Stimulated activated CD4-positive, alpha-beta T cell treated with anti-CD3 and anti-CD28 coated beads, Interleukin-2, amount 100 ng/mL, for 48 hours (primary cell): ENCODE measurements at places on chromosomes 6 and 20.

GRCh38 chr6:169935861-169936260 lies 184.4 kb downstream of the ERMARD start:
- no peak for DNase-seq

GRCh38 chr6:159427771-159428170 lies 258.6 kb downstream of the FNDC1 start:
- DNase-seq: no peak

GRCh38 chr6:32406857-32407256 lies at the start of gene BTNL2:
Gene BTNL2, minus strand, starts transcription at chr6:32407181. Its CDS starts 58 bp downstream, at chr6:32407123.
- no peak for DNase-seq

DNA sequence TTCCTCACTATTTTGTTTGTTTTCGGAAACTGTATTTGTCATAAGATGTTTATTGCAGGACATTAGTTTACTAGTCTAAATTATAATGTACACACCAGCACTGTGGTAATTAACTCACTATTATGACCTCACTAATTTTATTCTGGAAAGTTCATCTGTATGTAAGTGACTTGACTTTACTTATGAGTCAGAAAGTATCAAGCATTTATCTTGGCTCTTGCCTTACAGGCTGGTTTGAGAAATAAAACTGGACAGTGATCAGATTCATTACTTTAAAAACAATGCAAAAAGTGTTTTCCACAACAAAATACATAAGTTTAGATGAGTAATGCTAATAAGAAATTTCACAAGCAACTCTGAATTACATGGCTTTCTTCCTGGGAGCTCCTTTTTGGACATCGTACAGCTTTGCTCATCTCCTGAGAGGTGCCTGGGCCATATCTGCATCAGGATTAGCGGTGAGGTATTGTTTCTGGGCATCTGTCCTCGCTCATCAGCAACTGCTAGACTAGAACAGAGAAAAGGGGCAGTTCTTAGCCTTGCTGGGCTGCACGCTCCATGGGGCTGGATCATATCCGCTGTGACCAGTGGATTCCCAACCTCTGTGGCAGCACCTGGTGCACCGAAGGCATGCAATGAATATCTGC lies 179.8 kb downstream of the SOD2 start:
- DNase-seq: no peak

GRCh38 chr6:25366903-25367545 lies 87.8 kb downstream of the CARMIL1 start:
- DNase-seq: no peak

DNA sequence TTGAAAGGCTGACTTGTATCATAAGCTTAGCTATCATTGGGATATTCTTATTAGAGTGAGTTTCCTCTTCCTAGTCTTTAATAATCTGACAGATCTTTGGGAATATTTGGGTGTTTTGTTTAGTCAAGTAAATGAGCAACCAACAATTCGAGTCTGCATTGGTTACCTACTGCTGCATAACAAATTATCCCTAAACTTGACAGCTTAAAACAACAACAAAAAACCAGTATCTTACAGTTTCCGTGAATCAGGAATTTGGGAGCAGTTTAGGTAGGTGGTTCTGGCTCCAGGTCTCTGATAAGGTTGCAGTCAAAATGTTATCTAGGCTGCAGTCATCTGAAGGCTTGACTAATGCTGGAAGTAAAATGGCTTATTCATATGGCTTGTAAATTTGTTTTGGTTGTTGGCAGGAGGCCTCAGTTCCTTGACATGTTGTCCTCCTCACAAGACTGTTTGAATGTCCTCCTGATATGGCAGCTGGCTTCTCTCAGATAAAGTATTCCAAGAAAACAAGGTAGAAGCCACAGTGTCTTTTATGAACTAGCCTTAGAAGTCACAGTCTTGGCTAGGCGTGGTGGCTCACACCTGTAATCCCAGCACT lies 7.2 kb downstream of the GTF3C6 start:
- DNase-seq: no peak

- no peak for DNase-seq
Measured at GRCh38 chr6:142907544-142907943, 37.4 kb downstream of the HIVEP2 start.

DNA sequence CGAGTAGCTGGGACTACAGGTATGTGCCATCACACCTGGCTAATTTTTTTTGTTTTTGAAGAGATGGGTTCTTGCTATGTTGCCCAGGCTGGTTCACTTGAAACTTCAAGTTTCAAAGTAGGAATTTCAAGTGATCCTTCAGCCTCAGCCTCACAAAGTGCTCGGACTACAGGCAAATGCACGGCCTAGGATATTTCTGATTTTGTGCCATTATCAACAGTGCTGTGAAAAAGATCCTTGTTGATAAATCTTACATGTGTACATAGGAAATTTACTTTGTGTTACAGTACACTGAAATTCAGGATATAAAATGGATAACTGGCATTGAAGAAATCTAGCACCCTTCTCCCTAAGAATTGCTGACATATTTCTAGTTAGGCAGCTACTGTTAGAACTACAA lies 184.6 kb upstream of the PRDM1 start:
- no peak for DNase-seq

GRCh38 chr6:140744659-140745320 lies 1370.3 kb upstream of the CITED2 start:
- DNase-seq: no peak

DNA sequence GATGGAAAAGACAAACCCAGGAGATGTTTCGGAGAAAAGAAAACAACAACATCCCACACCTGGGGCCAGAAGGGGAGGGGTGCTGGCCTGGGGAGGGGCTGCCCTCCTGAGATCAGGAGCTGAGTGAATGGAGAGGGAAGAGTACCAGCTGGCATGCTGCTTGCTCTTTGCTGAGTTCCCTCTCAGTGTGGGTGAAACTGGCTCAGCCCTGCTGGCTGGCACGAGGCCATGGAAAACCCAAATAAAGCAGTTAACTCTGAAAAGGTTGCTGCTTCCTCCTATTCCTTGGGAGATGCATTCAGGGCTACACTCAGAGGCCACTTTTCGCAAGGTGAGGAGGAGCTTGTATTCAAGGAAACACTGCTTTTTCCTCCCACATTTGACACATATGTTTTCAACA lies 8.0 kb upstream of the KCNK16 start:
- DNase-seq: no peak

- DNase-seq: peak; percentile 53
Measured at GRCh38 chr20:4038047-4038459, 22.7 kb upstream of the RNF24 start.

DNA sequence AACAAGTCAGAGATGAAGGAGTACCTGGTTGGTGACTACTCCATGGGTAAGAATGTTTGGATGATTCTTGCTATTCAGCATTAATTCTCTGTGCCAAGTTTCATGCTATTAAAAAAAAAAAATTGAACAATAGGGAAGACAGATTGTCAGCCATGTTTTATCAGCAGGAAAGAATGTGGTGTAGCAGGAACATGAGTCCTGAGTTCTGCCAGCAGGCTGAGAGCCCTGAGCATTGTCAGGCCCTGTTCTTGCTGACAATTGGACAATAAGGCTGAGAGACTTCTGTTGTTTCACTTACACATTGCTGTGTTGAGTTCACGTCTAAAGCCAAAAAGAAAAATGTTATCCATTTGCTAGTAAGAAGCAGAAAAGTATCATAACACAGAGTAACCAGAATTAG lies 70.4 kb upstream of the SMIM28 start:
- no peak for DNase-seq

GRCh38 chr6:30047220-30047619 lies 13.8 kb upstream of the POLR1H start:
- DNase-seq: no peak

DNA sequence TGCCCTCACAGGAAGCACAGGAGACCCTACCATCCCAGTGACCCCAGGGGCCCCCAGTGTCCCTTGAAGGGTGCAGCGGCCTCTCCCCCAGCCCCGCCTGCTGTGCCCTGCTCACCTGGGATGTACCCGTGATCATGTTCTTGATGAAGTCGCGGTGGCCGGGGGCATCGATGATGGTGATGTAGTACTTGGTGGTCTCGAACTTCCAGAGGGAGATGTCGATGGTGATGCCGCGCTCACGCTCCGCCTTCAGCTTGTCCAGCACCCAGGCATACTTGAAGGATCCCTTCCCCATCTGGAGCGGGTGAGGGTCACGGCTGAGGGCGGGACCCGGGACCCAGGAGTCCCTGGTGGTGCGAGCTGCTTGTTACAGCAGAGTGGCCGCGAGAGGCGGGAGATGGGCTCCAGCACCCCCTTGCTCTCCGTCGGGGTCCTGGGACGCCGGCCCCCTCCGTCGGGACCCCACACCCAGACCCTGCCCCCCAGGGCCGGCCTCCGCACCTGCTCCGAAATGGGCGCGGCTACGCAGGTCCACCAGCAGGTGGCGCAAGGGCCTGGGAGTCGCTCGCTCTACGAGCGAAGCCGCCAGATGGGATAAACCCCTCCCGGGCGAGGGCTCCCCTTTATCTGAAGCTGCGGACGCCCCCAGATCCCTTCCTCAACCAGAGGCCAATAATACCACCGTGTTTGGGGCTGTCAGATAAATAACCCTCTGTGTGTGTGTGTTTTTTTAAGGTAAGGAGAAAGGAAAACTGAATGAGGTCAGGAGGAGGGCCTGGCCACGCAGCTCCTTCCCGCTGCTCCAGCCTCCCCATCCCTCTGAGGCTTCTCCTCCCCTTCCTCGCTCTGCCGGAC lies 2.9 kb downstream of the EEF1A2 start:
- peak; percentile 78 for DNase-seq

GRCh38 chr6:36997811-36998722 lies 7.4 kb upstream of the FGD2 start:
- no peak for DNase-seq

DNA sequence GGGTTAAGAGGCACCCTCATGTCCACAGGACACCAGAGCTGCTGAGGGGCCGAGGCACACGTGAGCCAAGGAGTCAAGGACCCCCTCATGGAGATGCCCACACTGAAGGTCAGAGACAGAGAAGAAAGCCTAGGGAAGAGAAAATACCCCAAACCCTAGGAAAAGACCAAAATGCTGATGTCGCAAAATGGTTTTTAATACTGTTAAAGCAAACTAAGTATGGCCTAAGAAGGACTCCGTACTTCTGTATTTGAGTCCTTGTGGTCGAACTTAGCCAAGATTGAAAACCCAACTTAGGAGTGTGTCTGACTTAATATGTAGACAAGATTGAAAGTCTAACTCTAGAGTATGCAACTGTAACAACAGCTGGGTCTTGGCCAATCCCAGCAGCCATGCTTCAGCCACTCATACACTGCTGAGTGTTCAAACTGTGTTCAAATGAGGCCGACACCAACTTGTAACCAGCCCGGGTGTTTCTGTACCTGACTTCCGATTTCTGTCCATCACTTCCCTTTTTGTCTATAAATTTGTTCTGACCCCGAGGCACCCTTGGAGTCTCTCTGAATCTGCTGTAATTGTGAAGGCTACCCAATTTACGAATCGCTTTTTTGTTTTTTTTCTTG lies 92.6 kb upstream of the AGPAT4 start:
- DNase-seq: no peak

DNA sequence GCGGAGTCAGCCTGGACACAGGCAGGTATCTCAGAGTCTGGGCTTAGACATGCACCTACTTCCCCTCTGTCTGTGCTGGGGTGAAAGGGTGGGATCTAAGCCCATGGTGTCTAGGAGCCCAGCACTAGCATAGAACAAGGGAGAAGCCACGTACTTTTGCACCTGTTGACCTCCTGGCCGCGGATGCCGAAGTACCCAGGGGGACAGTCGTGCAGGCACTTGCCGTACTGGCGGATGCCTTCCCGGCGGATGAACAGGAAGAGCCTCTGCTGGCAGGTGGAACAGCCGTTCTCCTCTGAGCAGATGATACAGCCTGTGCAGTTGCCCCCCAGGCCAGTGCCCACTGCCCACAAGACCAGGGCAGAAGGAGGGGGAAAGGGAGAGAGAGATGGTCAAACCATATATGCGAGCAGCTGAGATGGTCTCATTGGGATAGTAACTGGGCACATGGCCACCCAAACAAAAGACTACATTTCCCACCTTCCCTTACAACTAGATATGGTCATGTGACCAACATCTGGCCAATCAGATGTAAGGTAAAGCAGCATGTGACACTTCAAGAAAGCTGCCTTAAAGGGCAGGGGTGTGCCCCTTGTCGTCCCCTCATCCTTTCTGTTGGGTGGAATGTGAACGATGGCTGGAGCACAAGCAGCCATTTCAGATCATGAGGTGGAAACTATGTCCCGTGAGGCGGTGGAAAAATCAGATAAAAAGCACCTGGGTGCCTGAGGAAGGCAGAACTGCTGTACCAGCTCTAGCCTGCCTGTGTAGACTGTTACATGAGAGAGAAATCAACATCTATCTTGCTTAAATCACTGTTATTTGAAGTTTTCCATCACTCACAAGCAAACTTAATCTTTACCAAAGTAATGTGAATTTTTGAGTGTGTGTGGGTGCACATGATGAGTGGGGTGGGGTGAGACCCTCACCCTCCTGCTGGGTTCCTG lies 34.0 kb downstream of the RSPO4 start:
- no peak for DNase-seq

DNA sequence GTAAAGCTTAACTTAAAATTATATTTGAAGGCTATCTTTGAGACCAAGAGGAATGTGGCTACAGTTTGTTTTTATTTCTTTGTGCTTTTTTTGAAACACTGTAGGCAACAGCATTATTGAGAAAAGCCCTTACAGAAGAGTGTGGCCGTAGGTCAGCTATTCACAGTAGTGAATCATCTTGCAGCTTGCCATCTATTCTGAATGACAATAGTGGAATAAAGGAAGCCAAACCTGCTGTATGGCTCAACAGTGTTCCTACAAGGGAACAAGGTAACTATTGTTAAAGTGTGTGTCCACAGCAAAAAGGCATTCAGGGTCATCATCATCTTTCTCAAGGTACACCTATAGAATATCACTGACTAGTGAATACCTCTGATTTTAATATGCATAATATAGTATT lies 88.5 kb downstream of the KIZ start:
- no peak for DNase-seq

DNA sequence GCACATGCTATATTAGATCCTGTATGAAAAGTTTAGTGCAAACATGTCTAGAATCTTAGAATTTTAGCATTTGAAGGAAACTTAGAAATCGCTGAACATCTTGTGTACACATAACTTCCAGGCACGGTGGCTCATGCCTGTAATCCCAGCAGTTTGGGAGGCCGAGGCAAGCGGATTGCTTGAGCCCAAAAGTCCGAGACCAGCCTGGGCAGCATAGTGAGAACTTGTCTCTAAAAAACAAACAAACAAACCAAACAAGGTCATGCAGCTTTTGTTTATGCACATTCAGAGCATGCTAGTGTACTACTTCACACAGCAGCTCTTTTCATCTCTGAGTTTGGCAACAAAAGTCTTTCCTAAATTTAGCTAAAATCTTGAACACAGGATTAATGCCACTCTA lies 32.2 kb downstream of the CLVS2 start:
- DNase-seq: no peak

GRCh38 chr20:14712302-14712739 lies 374.9 kb upstream of the FLRT3 start:
- no peak for DNase-seq

DNA sequence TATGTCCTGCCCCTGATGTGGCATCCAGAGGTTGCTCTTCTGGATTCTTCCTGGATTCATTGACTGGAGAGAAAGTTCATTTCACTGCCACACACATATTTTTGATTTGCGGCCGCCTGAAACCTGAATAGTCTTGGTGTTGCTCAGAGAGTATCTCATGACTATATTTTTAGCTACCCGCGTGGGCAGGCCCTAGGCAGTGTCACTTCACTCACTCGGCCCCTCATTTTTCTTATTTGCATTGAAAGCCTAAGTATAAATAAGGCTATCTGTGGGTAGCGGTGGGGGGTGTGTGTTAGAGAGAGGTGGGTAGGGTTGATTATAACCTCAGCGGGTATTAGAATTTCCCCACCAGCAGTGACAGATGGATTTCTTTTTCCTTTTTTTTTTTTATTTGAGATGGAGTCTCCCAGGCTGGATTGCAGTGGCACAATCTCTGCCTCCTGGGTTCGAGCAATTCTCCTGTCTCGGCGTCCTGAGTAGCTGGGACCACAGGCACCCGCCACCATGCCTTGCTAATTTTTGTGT lies 113.5 kb downstream of the JARID2 start:
- DNase-seq: no peak
